ENCODE measurements at places on chromosomes 4 and X.

- DNase-seq = no peak
Observed at GRCh38 chrX:70293621-70294020, 3.7 kb downstream of the KIF4A start.

- DNase-seq = no peak
Observed at GRCh38 chrX:133364196-133364595, 51.1 kb downstream of the GPC4 start.

GRCh38 chr4:87180767-87181166 is 39.7 kb downstream of the KLHL8 start:
- no peak for DNase-seq

DNA sequence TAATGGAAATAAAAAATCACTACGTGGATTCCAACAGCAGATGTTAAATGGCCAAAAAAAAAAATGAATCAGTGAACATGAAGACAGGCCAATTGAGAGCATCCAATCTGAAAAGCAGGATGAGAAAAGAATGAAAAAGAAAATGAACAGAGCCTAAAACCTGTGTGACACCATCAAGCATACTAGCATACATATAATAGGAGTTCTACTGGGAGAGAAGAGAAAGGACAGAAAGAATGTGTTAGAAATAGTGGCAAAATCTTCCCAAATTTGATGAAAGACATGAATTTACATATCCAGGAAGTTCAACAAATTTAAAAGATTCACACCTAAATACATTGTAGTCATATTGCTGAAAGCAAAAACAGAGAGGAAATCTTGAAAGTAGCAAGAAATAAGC is 76.4 kb downstream of the CCDC160 start:
- no peak for DNase-seq

DNA sequence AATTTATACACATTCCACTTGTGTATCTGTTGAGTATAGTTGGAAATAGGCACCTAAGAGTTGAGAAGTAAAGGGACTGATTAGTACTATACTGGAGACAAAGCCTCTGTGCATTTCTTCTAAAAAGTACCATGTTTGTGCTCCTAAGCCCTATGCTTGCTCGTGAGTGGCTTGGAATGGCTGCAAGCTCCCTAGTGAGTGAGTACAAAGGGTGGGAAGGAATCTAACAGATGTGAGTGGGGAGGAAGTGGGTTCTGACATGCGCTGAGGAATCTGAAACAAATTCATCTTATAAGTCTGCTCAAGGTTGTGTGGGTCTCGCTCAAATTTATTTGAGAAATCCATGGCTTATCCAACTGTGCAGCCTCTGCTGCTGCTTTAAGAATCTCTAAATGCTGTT is 13.3 kb downstream of the SPCS3 start:
- DNase-seq = no peak

- no peak for DNase-seq
Observed at GRCh38 chr4:141541851-141542250, 94.5 kb upstream of the IL15 start.

DNA sequence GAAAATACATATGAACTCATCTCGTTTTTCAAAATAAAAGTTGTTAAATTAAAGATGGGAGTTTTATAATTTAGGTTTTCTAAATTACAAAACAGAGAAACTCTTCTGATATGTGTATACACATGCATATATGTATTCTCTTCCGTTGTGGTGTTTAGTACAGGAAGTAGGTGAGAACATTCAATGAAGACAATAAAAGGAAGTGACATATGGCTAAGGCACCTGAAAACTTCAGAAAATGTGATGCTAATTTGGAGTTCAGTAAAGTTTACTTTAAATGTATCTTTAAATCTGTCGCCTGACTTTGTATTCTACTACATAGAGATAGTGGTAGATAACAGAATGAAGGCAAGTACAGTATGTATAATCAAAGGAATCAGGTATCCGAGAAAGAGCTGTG is 33.5 kb upstream of the ITM2A start:
- no peak for DNase-seq

GRCh38 chrX:75603833-75604232 is 81.0 kb upstream of the ZDHHC15 start:
- peak; percentile 34 for DNase-seq

GRCh38 chr4:90159193-90159592 is 32.0 kb downstream of the CCSER1 start:
- no peak for DNase-seq

- DNase-seq = no peak
Observed at GRCh38 chr4:45472490-45472889, 651.4 kb downstream of the GABRG1 start.

- no peak for DNase-seq
Observed at GRCh38 chr4:15550491-15550890, 80.8 kb downstream of the CC2D2A start.

- DNase-seq = peak; percentile 22
Observed at GRCh38 chr4:112253382-112254000, 21.9 kb downstream of the AP1AR start.

DNA sequence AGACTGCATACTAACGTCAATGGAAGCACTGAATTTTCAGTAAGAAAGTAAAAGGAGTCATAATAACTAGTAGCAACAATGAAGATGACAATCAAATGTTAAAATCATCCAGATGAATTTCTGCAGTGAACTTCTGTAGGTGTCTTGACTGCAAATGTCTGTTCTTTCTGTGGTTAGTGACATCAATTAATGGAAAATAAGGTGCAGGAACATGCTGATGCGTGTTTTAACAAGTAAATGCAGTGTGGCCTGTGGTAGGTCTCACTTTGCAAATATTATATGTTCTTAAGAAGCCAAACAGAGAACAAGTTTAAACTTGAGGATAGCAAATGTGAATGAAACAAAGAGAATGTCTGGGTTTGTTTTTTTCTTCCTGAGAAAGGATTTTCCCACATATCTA is 2.6 kb upstream of the DTHD1 start:
- DNase-seq = no peak

DNA sequence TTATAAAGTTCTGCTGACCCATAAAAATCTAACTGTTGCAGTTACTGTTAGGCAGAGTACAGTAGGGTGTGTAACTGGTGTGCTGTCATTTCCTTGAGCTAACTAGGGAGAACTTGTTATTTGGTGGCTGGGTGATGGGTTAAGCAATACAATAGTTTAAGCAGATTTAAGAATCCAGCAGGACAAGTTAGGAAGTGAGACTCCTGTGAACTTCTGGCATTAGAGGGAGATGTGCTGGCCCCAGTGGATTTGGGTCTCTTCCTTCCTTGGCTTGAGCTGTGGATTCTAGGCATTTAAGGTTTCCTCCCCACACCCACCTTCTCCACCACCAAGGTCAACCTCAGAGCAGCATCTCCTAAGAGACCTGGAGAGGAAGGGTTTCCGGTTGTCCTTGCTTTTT is 70.5 kb downstream of the CLCN5 start:
- DNase-seq = no peak

DNA sequence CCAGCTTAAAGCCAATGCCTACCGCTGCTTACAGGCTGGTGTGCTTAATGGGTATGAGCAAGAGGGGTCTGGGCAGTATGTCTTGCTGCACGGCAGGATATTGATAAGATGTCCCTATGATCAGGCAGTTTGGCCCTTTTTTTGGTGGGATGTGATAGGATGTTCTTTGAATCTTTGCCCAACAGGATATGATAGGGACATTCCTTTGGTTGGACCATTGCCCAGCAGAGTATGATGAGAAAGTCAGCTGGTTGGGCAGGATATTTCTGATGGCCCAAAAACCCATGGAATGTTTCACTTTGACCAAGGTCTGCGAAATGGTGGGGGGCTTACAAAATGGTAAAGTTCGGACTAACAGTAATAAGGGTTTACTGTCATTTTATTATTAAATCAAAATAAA is 1060.6 kb downstream of the STIM2 start:
- DNase-seq = no peak

DNA sequence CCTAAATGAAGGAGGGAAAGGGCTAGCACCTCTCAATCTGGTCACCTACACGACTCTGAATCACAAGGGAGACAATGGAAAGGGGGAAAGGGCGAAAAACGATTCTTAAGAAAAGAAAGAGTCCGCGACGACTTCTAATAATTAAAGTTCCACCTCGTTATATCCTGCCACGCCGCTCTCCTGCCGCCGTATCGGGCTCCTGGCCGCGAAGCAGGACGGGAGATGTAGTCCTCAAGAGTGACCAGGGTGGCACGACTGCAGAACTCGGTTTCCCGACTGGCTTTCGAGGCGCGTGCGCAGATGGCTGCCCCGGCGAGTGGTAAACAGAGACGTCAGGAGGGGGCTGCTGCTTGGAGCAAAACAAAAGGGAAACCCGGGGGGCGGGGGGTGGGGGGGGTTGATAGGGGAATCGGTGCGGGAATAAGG is at the start of gene FOXO4:
Gene FOXO4, plus strand, starts transcription at position 297 of the 426 bp plus-strand sequence. CDS start 678 bp downstream, outside the sequence.
- DNase-seq = peak; percentile 89

GRCh38 chrX:41677183-41678060 is 11.4 kb upstream of the GPR34 start:
- DNase-seq = no peak

DNA sequence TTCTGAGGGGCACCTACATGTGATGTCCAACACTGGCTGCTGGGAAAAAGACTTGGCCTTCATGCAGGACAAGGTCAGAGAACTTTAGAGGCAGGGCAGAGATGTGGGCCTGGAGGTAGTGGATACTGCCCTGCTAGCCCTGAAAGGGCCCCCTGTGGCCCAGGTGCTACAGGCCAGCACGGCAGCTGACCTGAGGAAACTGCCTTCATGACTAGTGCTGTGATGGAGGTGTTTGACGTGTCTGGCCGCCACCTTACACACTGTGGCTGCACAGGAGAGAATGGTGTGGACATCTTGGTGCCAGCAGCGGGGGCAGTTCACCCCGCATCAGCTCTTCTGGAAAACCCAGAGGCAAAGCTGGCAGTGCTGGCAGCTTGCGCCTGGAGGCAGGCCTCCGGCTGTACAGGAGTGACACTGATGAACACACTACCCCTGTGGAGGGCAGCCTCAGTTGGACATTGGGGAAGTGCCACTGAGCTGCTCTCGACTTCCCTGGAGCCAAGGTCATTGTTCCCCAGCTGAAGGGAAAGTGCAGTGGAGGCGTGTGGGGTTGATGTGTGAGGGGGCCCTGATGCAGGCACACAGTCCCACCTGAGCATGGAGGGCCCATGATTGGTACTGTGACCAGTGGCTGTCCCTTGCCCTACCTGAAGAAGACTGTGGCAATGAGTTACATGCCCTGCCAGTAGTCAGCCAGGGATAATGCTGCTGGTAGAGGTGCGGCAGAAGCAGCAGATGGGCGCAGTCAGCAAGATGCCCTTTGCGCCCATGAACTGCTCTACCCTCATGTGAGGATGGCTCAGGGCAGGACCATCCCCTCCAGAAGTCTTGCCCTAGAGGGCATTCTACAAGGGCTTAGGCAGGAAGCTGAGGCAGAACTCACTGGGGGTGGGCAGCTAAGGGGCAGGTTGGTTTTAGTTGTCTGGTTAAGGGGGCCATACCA is 36.9 kb downstream of the COQ2 start:
- DNase-seq = no peak

DNA sequence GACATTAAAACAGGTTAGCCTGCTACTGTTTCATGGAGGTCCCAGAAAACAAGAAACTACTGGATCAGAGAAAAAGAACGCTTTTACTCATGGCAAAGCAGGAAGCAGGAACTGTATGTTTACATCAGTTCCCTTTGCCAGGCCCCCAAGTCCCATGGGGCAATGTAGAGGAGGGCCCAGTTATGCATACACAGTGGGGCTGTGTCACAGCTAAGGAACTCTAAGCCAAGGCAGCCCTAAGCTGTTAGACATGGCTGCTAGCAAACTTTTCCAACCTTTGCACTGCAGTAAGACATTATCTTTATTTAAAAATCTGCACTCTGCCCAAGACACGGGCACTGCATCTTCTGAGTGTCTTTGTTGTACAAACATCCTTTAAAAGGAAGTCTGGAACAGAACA is 975.8 kb downstream of the C4orf33 start:
- no peak for DNase-seq

GRCh38 chr4:123393721-123394120 is 2.9 kb upstream of the SPRY1 start:
- no peak for DNase-seq

DNA sequence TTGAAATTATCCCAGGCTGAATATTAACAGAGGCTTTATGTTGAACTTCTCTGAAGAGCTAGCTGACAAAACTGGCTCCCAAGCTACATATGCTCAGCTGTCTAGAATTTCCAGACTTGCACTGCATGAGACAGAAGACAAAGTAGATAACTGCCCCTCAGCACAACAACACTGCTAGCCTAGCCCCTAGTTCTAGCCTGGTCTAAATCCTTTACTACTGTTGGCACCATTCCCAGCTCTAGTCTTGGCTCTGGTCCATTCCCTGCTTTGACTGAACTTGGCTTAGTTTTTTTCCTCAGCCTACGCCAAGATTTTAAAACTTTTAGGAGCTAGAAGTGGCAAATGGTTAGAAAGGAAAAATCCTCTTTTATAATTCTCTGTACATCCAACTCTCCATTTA is 7.6 kb upstream of the OPHN1 start:
- DNase-seq = no peak
